Cortex of kidney (tissue), 1 donor: ENCODE measurements at places on chromosomes 3 and 15.

- DNase-seq, result no peak
Measured at GRCh38 chr3:59940718-59941117, 890.9 kb upstream of the CFAP20DC start.

DNA sequence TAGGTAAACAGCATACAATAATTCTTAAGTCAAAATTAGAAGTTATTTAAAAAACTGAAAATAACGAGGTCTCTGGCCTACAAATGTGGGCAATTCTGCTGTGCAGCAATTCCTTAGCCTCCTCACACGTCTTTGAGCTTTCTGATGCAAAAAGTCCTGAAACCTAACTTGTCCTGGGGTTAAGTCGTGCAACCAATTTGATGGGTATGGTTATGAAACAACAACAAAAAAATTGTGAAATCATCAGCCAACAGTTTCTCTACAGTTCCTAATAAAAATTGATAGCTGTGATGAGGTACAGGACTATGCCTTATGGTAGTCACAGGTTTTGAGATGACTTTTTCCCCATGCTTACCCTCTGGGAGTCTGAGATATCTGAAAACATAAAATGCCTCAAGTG is 6.5 kb upstream of the GLB1 start:
- no peak for DNase-seq

DNA sequence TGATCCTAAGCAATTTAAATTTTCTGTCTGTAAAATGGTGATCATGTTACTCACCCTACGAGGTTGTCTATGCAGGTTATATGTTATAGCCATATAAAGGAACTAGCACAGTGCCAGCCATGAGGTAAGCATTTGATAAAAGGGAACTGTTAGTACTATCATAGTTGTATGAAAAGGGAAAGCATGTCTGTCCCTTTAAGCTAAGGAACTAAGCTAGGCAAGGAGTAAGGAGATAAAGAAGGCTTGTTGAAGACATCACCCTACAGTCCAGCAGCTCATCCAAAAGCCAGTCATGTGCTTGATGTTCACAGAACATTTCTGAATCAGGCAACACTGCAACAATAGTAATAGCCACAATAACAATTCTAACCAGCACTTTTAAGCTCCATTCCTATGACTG is 243.9 kb downstream of the ZBTB20 start:
- DNase-seq, result no peak

DNA sequence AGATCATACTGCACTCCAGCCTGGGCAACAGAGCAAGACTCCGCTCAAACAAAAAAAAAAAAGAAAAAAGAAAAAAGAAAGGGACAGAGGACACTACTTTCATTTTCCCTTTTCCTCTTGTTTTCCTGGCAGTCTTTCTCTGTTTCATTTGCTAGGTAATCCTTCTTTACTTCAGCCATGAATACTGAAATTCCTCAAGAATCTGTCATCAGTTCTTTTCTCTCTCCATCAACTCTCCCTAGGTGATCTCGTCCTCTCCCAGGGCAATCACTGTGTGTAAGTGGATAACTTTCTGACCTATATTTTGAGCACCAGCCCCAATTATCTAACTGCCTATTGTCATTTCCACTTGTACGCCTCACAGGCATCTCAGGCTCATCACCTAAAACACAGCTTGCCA is 51.5 kb downstream of the TTC23 start:
- no peak for DNase-seq

GRCh38 chr3:107116251-107116650 is 261.0 kb upstream of the CCDC54 start:
- no peak for DNase-seq

GRCh38 chr15:72873379-72874233 is 90.0 kb upstream of the ADPGK start:
- no peak for DNase-seq

DNA sequence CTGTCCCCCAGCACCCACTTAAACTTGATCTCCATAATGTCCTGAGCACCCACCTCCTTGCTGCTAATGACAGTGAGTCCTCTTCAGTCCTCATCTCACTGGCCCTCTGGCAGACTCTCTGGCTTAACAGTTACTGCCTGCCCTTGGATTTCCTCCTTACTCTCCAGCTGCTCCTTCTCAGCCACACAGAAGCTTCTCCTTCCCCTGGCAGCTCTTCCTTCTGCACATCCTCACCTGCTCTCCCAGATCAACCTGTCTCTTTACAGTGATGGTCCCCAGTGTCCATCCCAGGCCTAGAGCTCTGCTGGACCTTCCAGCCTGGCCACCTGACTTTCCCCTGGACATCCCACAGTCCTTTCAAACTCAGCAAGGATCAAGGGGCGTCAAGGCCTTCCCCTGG is 47.4 kb upstream of the SMAD3 start:
- DNase-seq, result no peak

DNA sequence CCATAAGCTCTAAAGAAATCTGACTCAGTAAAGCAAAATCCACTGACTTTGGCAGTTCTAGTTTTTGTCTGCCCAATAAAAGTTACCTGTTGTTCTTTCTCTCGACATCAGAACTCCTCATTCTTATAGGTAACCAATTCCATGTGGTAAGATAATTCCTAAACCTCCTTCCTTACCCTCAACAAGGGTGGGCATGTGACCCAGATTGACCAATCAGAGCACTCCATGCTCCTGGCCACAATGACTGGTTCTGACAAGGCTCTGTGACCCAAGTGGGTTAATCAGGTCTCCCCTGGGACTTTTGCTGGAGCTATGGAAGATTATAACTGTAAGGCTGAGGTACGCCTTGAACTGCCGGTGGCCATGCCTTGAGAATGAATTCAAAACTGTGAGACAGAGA is 31.7 kb downstream of the LINS1 start:
- no peak for DNase-seq

- DNase-seq, result no peak
Measured at GRCh38 chr3:24551626-24552025, 57.0 kb upstream of the THRB start.

DNA sequence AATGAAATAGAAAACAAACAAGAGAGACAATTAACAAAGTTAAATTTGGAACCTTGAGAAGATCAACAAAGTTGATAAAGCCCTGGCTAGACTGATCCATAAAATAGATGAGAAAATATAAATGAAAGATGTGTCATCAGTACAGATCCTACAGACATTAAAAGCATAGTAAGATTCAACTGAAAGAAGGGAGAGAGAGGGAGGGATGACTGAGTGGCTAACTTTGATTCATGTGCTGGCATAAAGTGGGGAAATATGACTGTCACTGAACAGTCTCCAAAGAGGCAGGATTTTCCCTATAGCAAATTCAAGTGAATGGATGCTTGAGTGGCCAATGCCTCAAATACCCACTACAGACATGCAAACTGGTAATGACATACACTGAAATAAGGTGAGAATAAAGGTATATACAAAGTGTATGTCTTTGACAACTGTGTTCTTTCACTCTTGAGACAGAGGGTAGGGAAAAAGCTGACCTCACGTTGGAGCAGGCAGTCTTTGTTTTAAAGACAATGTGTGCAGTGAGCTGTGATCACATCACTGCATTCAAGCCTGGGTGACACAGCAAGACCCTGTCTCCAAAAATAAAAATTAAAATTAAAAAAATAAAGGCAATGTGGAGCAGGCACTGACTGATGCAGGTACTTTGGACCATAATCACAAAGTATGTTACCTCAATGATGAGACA is 35.9 kb upstream of the CHD2 start:
- DNase-seq, result no peak

DNA sequence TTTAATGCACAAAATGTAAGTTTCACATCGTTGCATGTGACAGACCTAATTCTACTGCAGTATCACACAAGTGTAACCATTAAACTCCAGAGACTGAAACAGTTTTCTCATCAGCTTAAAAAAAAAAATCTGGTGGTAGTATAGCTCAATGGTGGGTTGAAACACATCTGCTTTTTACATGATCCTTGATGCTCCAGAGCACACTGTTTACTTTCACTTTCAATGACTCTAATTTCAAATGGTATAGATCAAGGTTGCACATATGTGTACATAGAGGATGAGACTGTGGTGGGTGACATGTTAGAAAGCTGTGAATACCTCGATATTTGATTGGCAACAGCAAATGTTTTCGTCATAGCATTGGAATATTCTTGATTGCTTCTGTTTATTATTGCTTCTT is 22.4 kb downstream of the MCTP2 start:
- no peak for DNase-seq

- DNase-seq, result no peak
Measured at GRCh38 chr3:72376956-72377710, 471.1 kb downstream of the SHQ1 start.

GRCh38 chr15:74234598-74234875 is 1.6 kb upstream of the CCDC33 start:
- DNase-seq, result no peak

DNA sequence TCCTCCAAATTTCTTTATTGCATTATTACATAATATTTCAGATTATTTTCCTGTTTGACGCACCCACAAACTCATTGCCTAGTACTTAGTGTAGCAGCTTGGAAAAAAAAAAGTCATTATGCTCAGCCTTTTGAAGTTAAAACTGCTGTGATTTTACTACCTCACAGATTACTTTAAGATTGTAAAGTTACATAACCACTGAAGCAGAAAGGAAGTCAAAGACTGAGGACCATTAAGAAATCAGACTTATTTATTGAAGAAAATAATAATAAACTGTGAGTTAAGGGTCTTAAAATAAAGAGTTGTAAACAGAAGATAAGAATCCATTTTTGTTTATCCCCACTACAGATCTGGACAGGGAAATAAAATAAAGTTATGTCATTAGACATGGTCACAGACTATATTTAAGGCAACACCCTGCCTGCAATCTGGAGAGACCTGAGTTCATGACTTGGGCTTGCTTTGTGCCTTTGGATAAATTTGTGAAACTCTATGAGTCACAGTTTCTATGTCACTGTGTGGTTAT is 212.1 kb upstream of the ROBO2 start:
- no peak for DNase-seq

DNA sequence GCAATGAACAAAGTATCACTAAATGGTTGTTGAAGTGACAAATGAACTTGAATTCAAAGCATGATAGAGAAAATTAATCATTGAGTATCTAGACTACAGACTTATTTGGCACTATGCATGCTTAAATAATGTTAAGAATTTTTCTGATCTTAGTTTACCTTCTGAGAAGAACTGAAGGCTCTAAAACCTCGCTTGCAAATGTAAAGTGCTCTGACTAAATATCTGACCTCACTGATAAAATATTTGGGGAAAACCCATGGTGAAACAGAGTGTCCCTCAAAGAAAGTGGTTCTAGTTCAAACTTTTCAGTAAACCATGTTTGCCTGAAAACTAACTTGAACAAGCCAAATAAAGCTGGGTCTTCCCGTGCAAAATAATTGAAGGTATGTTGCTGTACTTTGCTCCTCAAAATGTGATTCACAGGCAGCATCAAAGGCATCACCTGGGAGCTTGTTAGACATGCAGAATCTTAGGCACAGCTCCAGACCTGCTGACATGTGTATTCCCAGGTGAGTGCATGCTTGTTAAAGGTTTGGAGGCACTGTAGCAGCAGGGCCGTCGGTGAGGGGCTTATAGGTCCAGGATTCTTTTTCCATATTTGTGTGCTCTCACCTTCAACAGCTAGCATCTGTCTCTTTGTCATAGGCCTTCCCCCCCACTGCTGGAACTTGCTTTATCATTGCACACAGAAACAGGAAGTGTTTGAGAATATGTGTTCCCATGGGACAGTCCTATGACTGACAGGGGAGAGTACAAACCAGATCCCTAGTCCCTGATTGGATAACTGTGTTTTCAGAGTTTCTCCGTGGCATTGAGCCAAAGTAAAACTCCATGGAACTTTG is 524.2 kb upstream of the LMCD1 start:
- DNase-seq, result no peak

DNA sequence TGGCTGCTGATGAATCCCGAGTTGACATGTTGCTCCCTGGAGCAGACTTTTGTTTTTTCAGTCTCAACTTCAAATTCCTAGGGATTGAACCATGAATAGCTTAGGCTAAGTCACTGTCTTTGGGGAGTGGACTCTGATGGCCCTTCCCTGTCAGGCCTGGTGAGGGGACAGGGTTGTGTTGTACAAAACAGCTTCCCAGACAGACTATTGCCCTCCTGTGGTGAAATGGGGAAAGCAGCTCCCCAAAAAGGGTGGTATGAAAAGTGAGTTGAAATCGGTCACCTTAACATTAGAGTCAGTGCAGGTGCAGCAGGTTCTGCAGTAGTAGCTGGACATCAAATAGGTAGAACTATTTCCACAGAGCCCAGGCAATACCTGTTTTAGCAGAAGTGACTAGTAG is 775.6 kb downstream of the ROBO2 start:
- no peak for DNase-seq
